ENCODE measurements at places on chromosomes 3 and 15.

- H3K27ac ChIP-seq, result no peak overlapping the region
- no peaks in the 10 kb centered on the region for H3K4me1 ChIP-seq
- H3K4me3 ChIP-seq, result no peak overlapping the region
- no peak for DNase-seq
Measured at GRCh38 chr3:132675408-132675807, 15.3 kb downstream of the UBA5 start.

DNA sequence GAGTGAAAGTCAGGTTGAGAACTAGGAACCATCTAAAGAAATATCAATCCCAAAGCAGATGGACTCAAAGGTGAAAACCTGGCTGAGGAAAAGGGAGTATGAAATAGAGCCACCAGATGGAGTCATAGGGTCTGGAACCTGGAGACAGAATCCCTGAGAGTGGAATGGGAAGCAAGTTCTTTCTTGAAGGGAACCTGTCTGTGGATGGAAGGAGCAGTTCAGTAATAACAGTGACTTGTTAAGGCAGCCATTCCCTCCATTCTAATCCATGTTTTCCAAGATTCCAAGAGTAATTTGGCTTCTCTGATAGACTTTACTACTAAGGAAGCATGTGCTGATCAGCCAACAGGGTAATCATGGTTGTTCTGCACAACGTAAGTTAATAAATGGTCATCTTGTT, 22.5 kb upstream of the AQP9 start:
- no peaks in the 10 kb centered on the region for H3K27me3 ChIP-seq
- no peaks in the 10 kb centered on the region for H3K4me1 ChIP-seq
- DNase-seq, result no peak
- no peak overlapping the region for H3K4me3 ChIP-seq
- no peaks in the 10 kb centered on the region for H3K36me3 ChIP-seq

- no peaks in the 10 kb centered on the region for H3K4me1 ChIP-seq
- no peak overlapping the region for H3K4me3 ChIP-seq
- H3K27ac ChIP-seq, result no peak overlapping the region
- no peaks in the 10 kb centered on the region for H3K36me3 ChIP-seq
- H3K27me3 ChIP-seq, result peaks cover 4% of the 10 kb centered on the region
Measured at GRCh38 chr3:56459719-56460118, 8.5 kb downstream of the ERC2 start.

GRCh38 chr15:31374489-31374888, 47.9 kb downstream of the KLF13 start:
- H3K4me3 ChIP-seq, result no peak overlapping the region
- H3K4me1 ChIP-seq, result peaks cover 21% of the 10 kb centered on the region
- no peak for DNase-seq
- H3K27me3 ChIP-seq, result no peaks in the 10 kb centered on the region
- H3K27ac ChIP-seq, result no peak overlapping the region

DNA sequence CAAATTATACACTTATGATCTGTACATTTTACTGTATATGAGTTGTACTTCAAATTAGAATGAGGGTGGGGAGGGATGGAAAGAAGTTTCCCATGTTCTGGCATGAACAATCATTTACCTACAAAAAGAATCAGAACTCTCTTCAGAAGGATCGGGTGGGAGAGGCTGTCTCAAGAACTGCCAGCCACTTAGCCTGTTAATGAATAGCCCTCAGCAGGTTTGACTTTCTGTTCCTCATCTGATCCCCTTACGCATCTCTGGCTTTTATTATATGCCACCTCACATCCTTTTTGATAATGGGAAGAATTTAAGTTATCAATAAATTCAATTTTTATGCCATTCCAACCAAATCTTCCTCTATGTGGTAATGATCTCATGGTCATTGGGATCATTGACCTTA, 168.3 kb upstream of the TGFBR2 start:
- no peak overlapping the region for H3K27ac ChIP-seq
- H3K4me1 ChIP-seq, result no peaks in the 10 kb centered on the region
- no peaks in the 10 kb centered on the region for H3K36me3 ChIP-seq
- H3K27me3 ChIP-seq, result no peaks in the 10 kb centered on the region

DNA sequence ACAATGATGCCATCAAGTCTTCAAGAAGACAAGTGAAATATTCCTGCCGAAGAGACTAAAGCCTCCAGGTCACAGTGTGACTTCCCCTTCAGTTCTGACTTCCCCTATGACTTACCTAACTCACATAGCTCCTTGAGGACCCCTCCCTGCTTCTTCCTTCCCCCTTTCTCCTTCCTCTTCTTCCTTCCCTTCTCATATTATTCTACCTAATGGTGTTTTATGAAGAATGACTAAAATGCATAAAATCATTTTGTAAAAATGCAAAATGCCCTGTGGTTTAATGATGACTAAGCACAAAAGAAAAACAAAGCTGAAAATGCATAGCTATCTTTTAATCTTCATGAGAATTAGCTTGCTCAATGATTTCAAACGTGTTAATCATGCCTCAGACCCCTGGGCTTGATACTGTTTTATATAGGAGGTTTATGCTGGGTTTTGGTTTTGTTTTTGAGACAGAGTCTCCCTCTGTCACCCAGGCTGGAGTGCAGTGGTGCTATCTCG, 26.1 kb upstream of the TM4SF4 start:
- H3K27ac ChIP-seq, result no peak overlapping the region
- no peaks in the 10 kb centered on the region for H3K4me1 ChIP-seq
- H3K27me3 ChIP-seq, result no peaks in the 10 kb centered on the region
- no peaks in the 10 kb centered on the region for H3K36me3 ChIP-seq
- no peak overlapping the region for H3K4me3 ChIP-seq
- no peak for DNase-seq

DNA sequence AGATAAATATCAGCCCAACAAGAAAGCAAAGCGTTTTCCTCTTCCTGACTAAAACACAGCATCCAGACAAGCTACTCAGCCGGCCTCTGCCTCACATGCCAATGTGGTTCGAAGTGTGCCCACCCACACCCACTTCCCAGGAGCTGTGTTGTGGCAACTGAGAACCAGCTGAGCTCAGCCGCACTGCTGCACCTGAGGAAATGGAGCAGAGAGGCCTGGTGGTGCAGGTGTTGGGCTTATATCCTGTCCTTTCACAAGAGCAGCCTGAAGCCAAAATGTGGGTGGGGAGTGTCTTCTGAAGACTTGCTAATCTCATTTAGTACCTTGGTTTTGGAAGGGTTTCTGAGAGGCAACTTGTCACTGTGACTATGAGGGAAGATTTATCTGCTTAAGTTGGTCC, 23.0 kb upstream of the RETNLB start:
- H3K4me3 ChIP-seq, result no peak overlapping the region
- DNase-seq, result peak; percentile 4
- no peaks in the 10 kb centered on the region for H3K36me3 ChIP-seq
- H3K4me1 ChIP-seq, result peaks cover 7% of the 10 kb centered on the region
- no peaks in the 10 kb centered on the region for H3K27me3 ChIP-seq

- no peak overlapping the region for H3K27ac ChIP-seq
- H3K27me3 ChIP-seq, result no peaks in the 10 kb centered on the region
- H3K4me3 ChIP-seq, result no peak overlapping the region
- no peaks in the 10 kb centered on the region for H3K36me3 ChIP-seq
- no peaks in the 10 kb centered on the region for H3K4me1 ChIP-seq
Measured at GRCh38 chr15:79475306-79475705, 43.2 kb downstream of the MINAR1 start.

- no peak within 1 kb of the TSS for H3K27ac ChIP-seq
- no peaks in the 10 kb centered on the region for H3K4me1 ChIP-seq
- H3K27me3 ChIP-seq, result no peaks in the 10 kb centered on the region
- no peaks in the 10 kb centered on the region for H3K36me3 ChIP-seq
- no peak within 1 kb of the TSS for H3K4me3 ChIP-seq
- no peak for DNase-seq
Measured at GRCh38 chr3:64687781-64688604, at the start of gene ADAMTS9. TSS of gene ADAMTS9 (minus strand) at chr3:64688000. CDS start at chr3:64687657, 343 bp downstream.

- H3K4me1 ChIP-seq, result peaks cover 61% of the 10 kb centered on the region
- no peaks in the 10 kb centered on the region for H3K36me3 ChIP-seq
- no peak for DNase-seq
- no peaks in the 10 kb centered on the region for H3K27me3 ChIP-seq
- H3K27ac ChIP-seq, result peak overlapping the region; percentile 74
- H3K4me3 ChIP-seq, result peak overlapping the region; percentile 14
Measured at GRCh38 chr3:32432711-32433530, 41.3 kb downstream of the CMTM7 start.
